ENCODE measurements at places on chromosomes 5 and 9. TPM values are rescaled to one million over a fixed set of nuclear protein-coding genes. Genes with fewer than 3 reads are reported as not detected.

DNA sequence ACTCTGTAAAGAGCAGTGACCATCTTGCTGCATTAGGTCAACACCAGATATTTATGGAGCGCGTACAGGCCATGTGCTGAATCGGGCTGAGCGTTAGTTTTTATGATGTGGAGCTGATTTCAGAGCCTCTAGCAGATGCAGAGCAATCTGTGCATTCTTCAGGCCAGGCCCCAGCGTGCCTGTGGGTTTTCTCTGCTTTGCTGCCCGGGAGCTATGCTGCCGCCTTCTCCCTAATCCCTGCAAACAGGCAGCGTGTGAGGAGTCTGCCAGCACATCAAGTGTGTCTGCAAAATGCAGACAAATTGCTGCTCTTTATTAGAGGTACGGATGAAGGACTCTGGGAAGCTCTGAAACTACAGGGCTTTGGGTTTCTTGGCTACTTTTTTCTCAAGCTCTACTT, 170.0 kb downstream of the NTRK2 start:
- peak; percentile 11 for DNase-seq

DNA sequence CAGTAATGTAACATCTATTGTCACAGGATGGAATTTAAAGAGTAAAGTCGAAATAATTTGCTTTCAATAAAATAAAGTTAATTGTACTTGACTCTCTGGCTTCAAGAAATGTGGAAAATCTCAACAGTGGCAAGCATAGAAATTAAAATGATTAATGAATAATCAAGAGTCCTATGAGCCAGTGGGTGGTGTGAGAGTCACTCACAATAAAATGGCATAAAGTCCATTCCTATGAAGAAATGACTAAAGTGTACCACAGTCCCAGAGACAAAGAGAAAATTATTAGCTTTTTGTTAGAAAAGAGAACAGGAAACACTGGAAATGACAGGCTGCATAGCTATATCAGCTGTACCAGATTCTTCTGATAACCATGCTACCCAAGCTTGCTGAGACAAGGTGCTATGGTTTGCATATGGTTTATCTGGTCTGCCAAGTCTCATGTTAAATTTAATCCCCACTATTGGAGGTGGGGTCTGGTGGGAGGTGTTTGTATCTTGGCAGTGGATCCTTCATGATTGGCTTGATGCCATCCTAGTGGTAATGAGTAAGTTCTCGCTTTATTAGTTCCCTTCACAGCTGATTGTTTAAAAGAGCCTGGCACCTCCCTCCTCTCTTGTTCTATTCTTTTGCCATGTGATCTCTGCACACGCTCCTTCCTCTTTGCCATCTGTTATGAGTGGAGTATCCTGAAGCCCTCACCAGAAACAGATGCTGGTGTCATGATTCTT, 647.7 kb upstream of the ITGA1 start:
- no peak for DNase-seq

- DNase-seq, result peak; percentile 79
These were observed at the start of gene PTGR1 for GRCh38 chr9:111599092-111599954. PTGR1 (minus strand) TSS chr9:111599647; CDS start chr9:111597422, 2,225 bp downstream.

GRCh38 chr5:121915765-121916164, 46.0 kb upstream of the SRFBP1 start:
- DNase-seq, result no peak

DNA sequence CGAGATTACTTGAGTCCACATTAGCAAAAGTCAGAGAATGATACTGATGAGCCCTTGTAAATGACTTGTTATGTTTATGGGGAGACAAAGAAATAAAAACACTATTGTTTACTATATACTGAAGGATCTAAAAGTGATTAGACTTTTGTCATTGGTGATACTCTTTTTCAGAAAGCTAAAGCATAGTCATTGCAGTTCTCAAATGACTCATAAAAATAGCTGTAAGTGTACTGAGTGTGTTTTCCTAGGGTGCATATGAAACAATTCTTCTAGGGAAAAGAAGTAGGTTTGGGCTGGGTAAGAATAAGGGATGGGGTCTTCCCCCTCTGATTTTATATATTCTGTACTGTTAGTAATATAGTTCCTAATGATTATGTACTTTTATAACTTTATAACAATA, 32.6 kb downstream of the WDR36 start:
- DNase-seq, result no peak

- no peak for DNase-seq
These were observed 87.2 kb downstream of the EPB41L4A start for GRCh38 chr5:112331892-112332291.

- DNase-seq, result no peak
These were observed 229.3 kb downstream of the GOLPH3 start for GRCh38 chr5:31944684-31945445.

GRCh38 chr9:107213080-107213479, 70.0 kb upstream of the RAD23B start:
- no peak for DNase-seq

DNA sequence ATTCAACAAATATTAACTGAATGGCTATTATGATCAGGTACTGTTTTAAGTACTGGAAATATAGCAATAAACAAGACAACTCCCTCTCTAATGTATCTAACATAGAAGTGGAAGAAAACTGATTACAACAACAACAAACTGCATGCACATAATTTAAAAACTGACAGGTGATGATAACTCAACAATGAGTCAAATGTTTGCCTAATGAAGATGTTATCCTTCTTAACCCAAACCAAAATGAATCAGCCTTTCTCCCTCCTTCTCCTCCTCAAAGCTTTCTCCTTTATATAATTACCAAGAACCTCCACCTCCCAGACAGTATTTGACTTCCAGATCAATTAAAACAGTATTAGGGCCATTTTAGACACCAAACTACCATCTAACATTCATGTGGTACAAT, 49.3 kb downstream of the RICTOR start:
- no peak for DNase-seq

GRCh38 chr9:526904-527591, 312.4 kb downstream of the DOCK8 start:
- DNase-seq, result no peak

DNA sequence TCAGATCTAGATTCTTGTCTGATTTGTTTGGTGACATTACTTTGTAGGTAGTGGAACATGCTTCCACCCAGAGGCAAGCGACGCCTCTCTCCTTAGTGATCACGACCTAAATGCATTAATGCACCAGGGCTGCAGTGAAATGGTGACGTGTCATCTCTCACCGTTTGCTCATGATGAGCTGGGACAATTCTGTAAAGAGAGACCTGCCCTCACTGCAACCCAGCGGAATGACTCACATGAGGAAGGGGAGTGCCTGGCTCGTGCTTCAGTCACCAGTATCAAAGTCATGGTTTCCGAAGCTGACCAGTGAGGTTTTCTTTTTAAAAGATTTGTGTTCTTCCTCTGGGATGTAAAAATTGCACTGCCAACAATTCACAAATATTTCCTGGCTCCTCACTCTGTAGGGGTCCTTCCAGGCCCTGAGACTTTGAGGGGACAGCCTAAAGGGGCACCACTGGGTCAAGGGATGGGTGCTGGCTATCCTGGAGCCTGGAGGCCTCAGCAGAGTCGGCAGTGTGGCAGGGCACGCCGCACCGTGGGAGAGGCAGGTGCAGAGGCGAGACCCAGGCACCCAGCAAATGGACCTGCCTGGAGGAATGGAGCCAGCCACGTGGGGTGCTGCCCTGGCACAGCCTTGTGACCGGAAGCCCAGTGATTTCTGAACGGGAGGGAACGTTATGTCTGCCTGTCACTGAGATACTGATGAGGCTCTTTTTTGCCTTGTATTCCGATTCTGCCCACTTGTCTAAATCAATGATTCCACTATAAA, 17.3 kb downstream of the QSOX2 start:
- DNase-seq, result no peak

DNA sequence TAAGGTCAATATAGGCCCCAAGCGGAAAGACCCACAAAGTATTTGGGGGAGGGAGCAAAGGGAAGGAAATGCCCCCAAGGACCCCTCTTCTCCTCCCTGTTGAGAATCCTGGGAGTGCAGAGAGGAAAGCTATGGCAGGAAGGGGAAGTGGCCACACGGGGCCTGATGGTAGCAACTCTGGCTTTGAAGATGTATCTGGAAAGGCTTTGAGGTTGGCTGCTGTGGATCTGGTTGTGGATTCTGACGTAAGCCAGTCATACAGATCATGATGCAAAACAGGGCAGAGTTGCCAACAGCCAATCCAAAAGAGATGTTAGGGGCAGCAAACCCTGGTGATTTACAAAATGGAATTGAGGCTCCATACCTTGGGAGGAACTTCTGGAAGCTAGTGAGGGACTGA, 108.8 kb downstream of the PRKACG start:
- no peak for DNase-seq

GRCh38 chr5:73454379-73455036, 5.9 kb upstream of the FOXD1 start:
- DNase-seq, result peak; percentile 38

GRCh38 chr9:21324047-21324446, 11.2 kb downstream of the KLHL9 start:
- no peak for DNase-seq

GRCh38 chr5:141882594-141883183, 4.5 kb upstream of the PCDH1 start:
- DNase-seq, result no peak

GRCh38 chr9:70683841-70684240, 269.4 kb upstream of the KLF9 start:
- DNase-seq, result no peak

- DNase-seq, result no peak
These were observed 1016.4 kb upstream of the TYRP1 start for GRCh38 chr9:11676821-11677220.

GRCh38 chr9:121367306-121368137, 2.5 kb downstream of the STOM start:
- no peak for DNase-seq

DNA sequence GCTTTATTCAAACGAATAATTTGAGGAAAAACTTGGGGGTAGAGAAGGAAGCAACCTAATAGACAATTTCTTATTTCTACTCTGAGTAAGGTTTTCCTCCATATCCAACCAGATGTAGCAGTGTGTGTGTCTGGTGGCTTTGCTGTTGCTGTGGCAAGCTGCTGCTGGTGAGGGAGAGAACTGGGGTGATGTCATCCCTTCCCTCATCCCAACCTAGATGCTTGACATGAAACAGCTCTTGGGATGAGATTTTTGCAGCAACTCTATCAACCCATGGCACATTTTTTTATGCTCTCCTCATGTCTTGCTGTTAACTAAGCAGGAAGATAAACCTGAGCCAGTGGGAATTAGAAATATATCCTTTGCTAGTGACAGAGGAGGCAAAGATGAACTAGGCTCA, 135.8 kb downstream of the PCSK1 start:
- peak; percentile 18 for DNase-seq

DNA sequence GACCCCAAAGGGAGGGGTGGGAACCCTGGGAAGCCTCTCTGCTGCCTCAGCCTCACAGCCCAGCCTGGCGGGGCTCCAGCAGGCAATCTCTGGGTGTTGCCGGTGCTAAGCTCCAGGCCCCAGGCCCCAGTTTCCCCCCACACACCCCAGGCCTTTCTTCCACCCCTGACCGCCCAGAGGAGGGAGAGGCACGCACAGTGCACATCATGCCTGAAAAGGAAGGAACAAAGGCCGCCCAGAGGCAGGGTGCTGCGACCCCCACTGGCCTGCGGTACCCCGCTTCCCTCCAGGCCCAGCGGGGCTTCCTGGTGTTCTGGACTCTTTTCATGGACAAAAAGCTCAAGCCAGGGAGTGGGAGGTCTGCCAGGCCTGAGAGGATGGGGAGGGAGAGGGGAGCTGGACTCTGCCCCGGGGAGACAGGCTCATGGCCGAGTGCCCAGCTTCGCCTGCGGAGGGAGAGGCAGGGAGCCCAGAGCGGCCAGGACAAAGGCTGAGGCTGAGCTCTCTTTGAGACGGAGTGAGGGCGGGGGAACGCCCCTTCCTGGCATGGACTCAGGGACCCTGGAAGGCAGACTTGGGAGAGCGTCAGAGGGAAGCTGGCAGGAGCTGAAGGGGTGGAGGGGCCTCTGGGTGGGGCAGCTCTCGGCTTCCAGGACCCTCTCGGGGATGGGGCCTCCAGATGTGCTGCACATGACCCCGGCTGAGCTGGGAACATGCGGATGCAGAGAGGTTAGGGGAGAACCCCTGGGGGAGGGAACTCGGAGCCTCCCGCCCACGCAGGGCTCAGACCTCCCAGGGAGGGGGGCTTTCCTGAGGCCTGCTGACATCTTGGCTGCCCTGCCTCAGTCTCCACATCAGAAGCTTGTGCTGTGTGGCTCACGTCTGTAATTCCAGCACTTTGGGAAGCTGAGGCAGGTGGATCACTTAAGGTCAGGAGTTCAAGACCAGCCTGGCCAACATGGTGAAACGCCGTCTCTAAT, 1.8 kb upstream of the ENTPD2 start:
- peak; percentile 94 for DNase-seq

GRCh38 chr5:42870882-42871418, 59.3 kb upstream of the SELENOP start:
- DNase-seq, result no peak

DNA sequence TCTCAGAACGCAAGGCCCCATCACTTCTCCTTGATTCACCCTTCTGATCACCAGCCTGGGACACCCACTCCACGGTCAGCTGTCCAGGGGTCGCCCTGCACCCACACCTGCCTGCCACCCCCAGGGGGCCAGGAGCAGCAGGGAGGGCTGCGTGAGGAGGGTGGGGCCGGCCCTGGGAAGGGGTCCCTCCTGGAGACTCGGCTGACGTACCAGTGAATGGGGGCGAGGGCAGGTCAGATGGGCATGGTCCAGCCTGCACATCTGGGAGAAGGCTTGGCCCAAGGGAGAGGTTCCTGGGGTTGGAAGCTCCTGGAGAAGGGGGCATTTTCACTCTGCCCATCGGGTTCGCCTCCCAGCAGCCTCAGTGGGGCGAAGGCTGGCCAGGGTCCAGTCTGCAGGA, 21.8 kb upstream of the SARDH start:
- DNase-seq, result no peak

- no peak for DNase-seq
These were observed 911.6 kb downstream of the EFNA5 start for GRCh38 chr5:106759152-106759551.

Gene RFX3
- 16.3 TPM for total RNA-seq

Gene NTRK2
- total RNA-seq, result 33.2 TPM

Gene C1QTNF3
- 7.0 TPM for total RNA-seq

Gene ANGPTL2
- total RNA-seq, result 55.2 TPM

Gene SLCO6A1
- total RNA-seq, result not detected

Gene PITX1
- total RNA-seq, result 7.3 TPM

Gene TYRP1
- total RNA-seq, result 3.5 TPM

Gene FAXDC2
- total RNA-seq, result 91.0 TPM

Gene GPR150
- total RNA-seq, result not detected

Gene LRRC70
- 1.0 TPM for total RNA-seq

Gene DMRT3
- not detected for total RNA-seq

Gene PURA
- 39.4 TPM for total RNA-seq

Gene SLC34A3
- 0.49 TPM for total RNA-seq
